ENCODE measurements at places on chromosomes 1 and 21.

- no peak for DNase-seq
Observed at GRCh38 chr21:29640080-29640508, 299.7 kb downstream of the GRIK1 start.

GRCh38 chr1:68953311-68953710 lies 456.4 kb upstream of the DEPDC1 start:
- DNase-seq, result no peak

DNA sequence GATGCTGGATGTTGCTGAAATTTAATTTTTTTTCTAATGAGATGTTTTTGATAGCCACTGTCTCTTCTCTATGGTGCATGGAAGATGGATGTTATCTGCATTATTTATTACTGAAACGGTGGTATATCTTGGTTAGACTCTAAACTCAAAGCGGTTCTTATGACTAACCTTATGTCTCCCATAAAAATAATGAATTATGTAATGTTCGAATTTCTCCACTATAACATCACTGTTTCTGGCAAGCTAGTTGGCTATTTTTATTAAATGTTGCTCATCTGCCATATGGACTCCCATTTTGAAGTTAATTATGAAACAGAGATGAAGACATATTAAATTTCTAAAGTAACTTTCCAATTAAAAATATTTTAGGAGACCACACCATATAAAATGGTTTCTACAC lies 808.6 kb upstream of the ADGRL4 start:
- no peak for DNase-seq

DNA sequence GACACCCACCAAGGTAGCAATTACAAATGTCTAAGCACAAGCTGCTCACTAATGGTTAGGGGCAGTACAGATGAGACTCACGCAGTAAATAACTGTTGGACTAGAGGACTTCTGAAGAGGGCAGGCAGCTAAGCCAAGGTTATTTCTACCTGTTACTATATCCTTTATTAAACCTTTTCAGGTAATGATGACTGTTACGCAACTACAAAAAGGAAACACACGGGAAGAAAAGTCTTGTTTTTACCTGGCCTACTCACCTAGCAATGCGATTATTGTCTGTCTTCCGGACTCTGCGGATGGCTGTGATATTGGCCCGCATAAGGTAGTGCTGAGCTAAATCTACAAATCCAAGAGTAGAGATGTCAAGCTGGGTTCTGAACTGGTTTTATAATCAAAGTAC lies 17.8 kb upstream of the VHLL start:
- no peak for DNase-seq

Data from activated CD4-positive, alpha-beta T cell treated with anti-CD3 and anti-CD28 coated beads, Interleukin-2, amount 50 U/mL, for 1 hour (primary cell).